ENCODE measurements at places on chromosomes 3 and 15.

DNA sequence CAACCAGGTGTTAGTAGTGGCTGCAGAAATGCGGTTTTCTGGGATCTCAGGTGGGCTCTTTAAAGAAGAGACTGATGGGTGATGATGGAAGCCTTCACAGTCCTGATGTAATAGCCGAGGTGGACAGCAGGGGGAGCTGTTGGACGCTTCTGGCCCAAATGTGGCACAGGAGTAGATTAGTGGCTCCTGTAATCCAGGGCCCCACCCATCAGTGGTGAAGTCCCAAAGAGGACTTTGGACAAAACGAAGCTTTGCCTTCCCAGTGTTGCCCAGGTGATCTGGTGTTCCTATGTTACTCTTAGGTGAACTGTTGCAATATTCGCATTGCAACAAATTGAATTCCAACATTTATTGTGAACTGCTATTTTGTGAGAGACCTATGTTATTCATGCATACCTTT lies 31.8 kb upstream of the MYZAP start:
- DNase-seq: no peak

DNA sequence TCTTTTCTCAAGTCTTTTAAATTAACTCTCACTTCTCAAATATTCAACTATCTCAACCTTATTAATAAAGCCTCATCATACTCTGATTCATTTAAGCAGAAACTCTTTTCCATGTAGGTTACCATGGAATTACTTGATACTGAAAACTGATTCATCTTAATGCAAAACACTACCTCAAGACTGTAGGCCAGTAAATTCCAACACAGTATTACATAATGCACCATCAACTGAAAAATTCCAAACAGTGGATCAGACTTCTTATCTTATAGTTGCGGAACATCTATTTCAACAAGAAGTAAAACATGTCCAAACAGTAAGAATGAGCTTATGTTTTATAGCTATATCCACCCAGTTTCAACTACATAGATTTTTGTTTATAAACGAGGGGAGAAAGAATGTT lies 124.5 kb downstream of the PEAK1 start:
- DNase-seq: no peak

GRCh38 chr15:39573844-39574243 lies 7.0 kb upstream of the THBS1 start:
- no peak for DNase-seq

- no peak for DNase-seq
These were observed 614.8 kb downstream of the DIPK2A start for GRCh38 chr3:144586382-144586781.

DNA sequence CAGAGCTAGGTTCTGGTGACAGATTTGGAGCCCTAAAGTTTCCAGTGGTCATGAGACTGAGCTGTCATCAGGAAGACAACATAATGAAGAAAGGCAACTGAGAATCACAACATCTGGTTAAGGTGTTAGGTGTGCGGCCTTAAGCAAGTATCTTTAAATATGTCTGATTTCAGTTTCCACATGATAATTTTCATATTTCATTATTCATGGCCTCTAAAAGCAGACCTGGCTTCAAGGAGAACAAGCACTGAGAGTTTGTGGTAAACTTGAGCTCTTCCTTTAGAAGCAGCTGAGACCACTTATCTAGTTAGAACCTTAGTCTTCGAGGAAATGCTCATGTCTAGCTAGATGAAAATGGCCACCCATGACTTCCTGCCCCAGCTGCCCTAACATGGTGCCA lies 25.7 kb upstream of the MYLK start:
- no peak for DNase-seq

DNA sequence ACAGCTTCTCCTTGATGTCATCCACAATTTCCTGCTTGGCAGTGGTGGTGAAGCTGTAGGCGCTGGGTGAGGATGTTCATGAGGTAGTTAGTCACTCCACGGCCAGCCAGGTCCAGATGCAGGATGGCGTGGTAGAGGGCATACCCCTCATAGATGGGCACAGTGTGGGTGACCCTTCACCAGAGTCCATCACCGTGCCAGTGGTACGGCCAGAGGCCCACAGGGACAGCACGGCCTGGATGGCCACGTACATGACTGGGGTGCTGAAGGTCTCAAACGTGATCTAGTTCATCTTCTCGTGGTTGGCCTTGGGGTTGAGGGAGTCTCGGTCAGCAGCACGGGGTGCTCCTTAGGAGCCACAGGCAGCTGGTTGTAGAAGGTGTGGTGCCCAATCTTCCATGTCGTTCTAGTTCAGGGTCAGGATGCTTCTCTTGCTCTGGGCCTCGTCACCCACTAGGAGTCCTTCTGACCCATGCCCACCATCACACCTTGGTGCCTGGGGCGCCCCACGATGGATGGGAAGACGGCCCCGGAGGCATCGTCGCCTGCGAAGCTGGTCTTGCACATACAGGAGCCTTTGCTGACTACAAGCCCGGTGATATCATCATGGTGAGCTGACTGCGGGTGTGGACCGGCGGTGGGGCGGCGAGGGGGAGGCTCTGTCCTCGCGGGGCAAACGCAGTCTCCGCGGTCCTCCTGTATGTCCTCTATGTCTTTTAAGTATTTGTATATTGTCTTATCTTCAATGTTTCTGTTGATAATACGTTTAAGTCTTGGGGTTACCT lies 1119.0 kb downstream of the NAALADL2 start:
- DNase-seq: no peak

- DNase-seq: no peak
These were observed 21.6 kb downstream of the EPHB1 start for GRCh38 chr3:134816623-134817022.

- no peak for DNase-seq
These were observed 38.9 kb downstream of the MYL3 start for GRCh38 chr3:46824211-46824970.

DNA sequence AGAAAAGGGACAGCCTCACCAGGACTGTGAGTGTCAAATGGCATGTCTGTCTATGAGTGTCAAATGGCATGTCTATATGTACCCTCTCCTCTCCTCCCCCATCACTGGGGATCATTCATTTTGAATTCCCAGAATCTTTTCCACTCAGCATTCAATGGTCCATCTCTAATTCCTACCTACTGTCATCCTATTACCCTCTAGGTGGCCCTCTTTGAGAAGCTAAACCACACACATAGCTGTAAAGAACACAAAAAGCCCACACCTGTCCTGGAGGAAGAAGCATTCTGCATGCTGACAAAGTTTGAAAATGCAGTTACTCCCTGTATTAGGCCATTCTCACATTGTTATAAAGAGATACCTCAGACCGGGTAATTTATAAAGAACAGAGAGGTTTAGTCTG lies 46.2 kb upstream of the PYDC2 start:
- no peak for DNase-seq

DNA sequence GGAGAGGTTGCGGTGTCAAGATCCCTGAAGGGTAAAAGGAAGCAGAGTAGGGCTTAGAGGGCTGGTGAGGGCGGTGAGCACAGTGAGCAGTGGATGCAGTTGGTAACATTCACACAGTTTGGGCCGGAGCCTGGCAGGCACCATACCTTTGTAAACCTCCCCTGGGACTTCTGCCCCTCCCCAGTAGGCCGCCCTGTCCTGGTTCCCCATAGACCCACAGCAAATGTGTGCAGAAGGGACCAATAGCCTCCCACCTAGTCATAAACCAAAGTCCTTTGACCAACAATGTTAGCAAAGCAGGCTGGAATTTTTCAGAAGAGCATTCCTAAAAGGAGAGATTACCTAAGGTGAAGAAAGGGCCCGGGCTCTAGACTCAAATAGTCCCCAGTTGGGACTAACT lies 1.7 kb upstream of the PHGR1 start:
- no peak for DNase-seq

DNA sequence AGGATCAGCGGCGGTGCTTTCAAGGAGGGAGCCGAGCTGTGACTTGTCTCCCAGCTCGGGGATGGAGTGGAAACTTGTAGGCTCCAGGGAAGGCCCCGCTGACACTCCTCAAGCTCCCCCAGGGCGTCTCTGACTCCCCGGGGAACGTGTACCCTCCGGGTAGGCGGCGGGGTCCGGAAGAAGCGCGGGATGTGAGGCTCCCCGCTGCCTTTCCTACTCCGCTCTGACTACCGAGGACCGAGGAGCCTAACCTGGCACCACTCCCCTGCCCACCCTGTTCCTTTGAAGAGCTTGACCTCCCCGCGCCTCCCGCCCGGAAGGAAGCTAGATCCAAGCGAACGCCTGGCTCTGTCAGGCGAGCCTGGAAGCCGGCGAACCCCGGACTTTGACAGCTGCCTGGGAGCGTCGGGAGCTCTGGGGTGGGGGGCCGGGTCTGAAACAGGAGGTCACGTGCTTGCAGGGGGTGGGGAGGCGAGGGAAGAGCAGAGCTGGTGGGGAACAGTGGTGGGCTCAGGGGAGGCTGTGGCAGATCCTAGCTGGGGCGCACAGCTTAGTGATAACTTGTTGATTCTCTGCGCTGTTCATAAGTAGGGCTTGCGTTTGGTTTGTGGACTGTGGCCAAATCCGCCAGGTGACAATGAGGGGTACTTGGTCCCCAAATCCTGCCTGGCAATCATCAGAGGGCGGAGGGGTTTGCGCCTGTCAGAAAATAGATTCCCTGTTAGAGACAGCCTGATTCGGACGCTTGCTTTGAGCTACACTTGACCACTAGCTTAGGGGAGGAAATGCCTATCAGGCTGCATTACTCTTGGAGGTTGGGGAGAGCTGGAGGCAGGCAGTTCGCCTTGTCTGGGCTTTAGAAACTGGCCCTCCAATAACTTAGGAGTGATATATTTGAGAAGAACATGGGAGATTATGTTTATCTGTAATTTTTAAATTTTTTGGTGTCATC lies 1.2 kb downstream of the CLSTN2 start:
- no peak for DNase-seq

DNA sequence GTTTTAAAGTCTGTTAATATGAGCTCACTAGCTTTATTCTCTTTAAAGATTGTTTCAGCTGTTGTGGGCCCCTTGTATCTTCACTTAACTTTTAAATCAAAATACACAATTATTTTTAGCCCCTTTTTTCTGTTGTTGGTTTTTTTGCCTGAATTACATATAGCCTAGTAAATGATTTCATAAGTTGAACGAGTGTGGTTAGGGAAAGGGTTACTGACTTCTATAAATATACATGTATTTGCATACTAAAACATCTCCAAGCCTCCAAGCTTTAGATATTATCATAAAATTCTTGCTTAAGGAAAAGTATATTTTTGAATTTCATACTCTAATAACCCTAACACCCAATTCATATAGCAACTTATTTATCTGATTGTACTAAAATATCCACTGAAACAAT lies 73.2 kb upstream of the ARL6 start:
- no peak for DNase-seq

- no peak for DNase-seq
These were observed 7.8 kb downstream of the XPC start for GRCh38 chr3:14170531-14171159.

DNA sequence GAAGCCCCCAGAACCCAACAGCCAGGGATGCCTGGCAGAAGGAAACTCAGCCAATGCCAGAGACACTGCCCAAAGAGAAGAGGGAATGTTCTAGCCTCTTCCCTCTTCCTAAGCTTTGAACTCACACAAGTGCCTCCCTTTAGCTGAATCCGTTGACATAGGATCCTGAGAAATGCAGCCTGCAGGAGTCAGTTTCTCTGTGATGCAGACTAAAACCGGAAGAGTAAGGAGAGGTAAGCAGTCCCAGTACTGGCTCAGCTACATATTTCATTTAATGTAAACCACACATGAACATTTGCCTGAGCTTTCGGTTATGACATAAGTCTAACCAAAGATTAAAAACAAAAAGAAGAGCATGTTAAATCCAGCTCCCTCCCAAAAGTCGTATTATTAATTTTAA lies 768.7 kb downstream of the TBL1XR1 start:
- no peak for DNase-seq
